ENCODE measurements at places on chromosomes 4 and X. TPM values are rescaled to one million over a fixed set of nuclear protein-coding genes. Genes with fewer than 3 reads are reported as not detected.

- no peaks in the 10 kb centered on the region for H3K27me3 ChIP-seq
- no peaks in the 10 kb centered on the region for H3K4me1 ChIP-seq
- H3K27ac ChIP-seq = no peak overlapping the region
- H3K36me3 ChIP-seq = no peaks in the 10 kb centered on the region
- DNase-seq = no peak
These were observed 58.9 kb upstream of the PGM2 start for GRCh38 chr4:37767546-37767945.

DNA sequence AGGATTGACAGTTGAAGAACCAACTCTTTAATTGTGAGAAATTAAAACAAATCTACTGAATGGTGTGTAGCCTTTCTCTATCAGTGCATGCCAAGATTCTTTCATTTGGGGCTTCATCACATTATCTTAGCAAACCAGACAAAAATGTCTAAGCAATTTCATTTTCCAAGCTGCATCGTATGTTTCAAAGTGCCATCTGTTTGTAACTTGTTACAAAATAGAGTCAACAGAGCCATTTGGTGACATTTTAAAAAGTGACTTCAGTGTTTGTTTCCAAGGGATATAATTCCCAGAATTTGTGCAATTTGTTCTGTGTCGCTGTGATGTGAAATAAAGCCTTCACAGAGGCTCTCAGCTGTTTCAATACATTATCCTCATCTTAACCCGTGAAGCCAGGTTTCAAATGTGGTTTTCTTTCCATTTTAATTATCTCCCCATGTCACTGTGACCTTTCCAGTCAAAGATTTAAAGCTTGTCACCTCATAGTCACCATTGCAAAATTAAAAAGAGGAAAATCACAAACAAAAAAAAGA, 46.0 kb upstream of the C1QTNF7 start:
- no peak overlapping the region for H3K4me3 ChIP-seq
- H3K36me3 ChIP-seq = no peaks in the 10 kb centered on the region
- H3K27ac ChIP-seq = no peak overlapping the region

DNA sequence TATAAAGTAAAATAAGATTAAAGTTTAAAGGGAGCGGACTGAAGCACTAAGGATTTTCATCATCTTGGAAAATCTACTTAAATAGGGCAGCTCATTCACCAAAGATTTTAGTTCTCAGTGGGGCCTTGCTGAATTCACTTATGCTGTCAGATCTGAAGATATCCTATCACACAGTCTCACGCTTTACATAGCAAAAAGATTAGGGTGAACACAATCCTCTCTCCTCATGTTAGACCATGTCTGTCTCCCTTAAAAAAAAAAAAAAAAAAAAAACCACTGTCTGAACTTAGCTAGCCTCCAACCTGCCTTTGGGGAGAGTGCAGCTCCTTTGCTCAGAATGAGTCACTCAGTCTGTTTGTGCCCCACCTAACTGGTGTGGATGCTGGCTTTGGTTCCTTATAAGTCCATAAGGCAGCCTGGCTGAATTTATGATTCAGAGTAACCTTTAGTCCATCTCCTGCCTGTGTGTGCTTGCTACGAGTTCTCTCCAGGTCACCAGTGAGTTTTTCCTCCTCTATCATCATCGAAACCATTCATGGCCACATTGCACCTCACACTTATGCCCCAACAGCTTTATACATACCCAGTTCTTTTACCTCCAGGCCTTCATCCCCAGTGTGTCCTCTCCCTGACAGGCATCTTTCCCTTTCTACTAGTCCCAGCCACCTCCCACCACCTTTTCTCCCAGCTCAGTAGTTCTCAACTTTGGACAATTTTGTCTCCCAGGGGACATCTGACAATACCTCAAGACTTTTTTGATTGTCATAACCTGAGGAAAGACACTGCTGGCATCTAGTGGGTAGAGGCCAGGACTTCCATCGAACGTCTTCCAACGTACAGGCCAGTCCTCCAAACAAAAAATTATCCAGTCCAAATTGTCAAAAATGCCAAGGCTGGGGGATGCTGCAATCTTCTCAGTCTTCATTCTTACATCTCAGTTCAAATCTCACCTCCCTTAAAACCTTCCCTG, 220.7 kb upstream of the EMCN start:
- H3K4me1 ChIP-seq = no peaks in the 10 kb centered on the region
- H3K36me3 ChIP-seq = no peaks in the 10 kb centered on the region
- H3K27me3 ChIP-seq = no peaks in the 10 kb centered on the region
- no peak overlapping the region for H3K4me3 ChIP-seq
- DNase-seq = no peak

VMA21 gene
- 21.4 TPM for total RNA-seq

All from natural killer cell (primary cell).